ENCODE measurements at places on chromosomes 2 and 18.

GRCh38 chr2:216689397-216689796, 6.0 kb downstream of the IGFBP5 start:
- no peak for DNase-seq

GRCh38 chr2:43699761-43700160, 23.5 kb upstream of the C1GALT1C1L start:
- DNase-seq = no peak

- no peak for DNase-seq
These were observed 328.5 kb downstream of the AGPS start for GRCh38 chr2:177721087-177721486.

GRCh38 chr2:120761911-120762310, 26.2 kb downstream of the GLI2 start:
- no peak for DNase-seq

DNA sequence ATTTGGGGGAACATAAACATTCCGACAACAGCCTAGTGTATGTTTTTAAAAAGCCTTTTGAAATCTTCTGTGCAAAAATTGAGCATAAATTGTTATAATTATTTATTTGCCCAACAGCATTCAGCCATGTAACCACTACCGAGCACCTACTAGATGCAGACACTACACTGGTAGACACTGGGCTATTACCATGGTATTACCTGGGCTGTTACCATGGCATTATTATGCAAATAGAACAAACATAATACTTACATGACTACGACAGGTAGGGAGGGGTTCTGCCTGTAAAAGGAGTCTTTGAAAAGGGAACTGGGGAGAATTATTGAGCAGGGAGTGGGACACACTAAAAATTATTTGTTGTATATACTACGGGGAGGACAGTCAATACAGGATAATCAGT, 116.4 kb downstream of the MREG start:
- DNase-seq = no peak

GRCh38 chr2:23106242-23106785, 278.7 kb upstream of the KLHL29 start:
- DNase-seq = no peak

- DNase-seq = no peak
These were observed 396.7 kb downstream of the CDH2 start for GRCh38 chr18:27780061-27780745.

DNA sequence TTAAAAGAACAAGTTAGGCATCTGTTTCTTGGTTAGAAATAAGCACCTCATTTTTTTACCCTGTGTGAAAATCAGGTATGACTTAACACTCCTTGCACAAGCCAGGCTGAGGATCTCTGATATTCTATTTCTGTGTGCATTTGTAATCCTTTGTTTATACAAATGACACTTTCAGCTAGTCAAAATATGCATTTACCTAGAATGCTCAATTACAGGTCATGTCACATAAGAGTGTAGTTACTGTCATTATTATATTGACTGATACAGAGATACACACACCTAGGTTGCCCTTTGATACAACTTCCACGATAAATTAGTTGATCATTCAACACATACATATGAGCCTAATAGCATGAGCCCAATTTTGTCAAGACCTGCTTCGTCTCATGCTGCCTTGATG, 144.3 kb downstream of the CHST9 start:
- DNase-seq = no peak

- DNase-seq = peak; percentile 3
These were observed 44.0 kb downstream of the GNAL start for GRCh38 chr18:11733031-11733430.

- DNase-seq = no peak
These were observed 2.5 kb downstream of the PXDN start for GRCh38 chr2:1741851-1742250.

DNA sequence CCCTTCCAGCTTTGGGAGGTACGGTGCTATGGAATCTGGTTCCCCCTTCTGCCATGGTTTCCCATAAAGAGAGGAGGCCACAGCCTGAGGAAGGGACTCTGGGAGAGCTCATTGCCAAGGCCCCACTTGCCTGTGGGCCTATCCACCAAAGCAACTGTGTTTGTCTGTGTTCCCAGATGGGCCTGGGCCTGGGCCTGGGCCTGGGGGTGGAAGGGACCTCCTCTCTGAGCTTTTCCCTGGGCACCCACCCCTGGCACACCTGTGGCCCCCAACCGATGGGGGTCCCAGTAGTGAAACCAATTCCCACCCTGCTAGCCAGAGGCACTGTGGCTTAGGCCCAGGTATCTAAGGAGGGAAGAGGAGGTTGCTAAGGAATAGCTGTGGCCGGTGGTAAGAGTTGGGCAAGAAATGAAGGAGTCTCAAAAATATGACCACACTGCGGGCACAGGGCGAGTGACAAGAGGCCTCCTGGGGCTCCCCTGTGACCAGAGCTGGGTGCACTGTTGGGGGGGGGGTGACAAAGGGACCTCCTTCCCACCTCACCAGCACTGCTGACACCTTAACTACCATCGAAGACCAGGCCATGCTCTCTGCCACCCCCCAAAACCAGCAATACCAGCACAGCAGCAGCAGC, 4.9 kb upstream of the DUSP2 start:
- no peak for DNase-seq

GRCh38 chr18:24027156-24027827, 12.7 kb downstream of the TTC39C start:
- DNase-seq = no peak

DNA sequence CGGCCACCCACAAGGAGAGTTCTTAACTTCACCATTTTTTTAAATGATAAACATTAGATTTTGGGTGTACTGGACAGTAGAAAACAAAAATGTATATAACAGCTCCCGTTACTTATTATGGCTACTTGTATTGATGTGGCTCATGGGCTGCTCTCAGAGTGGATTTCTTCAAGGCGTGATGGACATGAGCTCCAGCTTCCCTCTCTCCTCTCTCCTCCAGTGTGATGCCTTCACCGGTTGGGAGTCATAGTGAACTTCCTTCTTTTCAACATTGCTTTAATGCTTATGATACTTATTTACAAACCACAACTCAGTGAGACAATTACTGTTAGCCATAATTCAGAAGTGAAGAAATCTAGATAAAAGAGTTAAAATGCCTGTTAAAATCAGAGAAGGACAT, 515.2 kb downstream of the RNF144A start:
- DNase-seq = no peak

- DNase-seq = no peak
These were observed 61.5 kb downstream of the ADNP2 start for GRCh38 chr18:80170395-80171053.

DNA sequence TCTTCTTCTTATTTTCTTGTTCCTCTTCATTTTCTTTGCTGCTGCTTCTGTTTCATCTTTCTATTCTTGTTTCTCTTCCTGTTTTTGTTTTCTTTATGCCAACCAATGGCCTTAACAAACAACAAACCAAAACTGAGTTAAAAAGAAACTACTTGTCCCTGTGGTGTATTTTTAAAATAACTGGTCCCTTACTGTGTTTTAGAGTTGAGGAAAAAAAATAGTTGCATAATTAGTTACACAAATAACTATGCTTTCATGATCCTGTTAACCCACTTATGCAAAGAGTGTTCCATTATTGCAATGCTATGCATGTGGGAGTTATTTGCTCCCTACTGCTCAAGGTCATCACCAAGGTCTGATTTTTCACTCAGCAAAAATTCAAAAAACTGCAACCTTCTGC, 39.5 kb upstream of the IMP4 start:
- DNase-seq = no peak

DNA sequence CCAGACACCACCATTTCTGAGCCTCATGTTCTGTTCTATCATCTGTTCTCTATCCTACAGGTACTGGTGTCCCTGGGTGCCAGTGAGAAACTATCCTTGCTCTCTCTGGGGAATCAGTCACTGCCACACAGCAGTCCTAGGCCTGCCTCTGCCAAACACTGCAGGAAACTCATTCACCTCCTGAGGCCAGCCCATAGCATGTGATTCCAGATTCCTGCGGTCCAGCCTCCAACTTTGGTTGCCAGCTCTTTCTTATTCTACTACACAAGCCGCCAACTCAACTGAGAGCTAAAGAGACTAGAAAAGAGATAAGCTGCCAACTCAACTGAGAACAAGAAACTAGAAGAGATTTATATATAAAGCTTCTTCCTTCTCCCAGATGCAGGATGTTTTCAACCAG, 8.8 kb upstream of the TTLL4 start:
- no peak for DNase-seq

DNA sequence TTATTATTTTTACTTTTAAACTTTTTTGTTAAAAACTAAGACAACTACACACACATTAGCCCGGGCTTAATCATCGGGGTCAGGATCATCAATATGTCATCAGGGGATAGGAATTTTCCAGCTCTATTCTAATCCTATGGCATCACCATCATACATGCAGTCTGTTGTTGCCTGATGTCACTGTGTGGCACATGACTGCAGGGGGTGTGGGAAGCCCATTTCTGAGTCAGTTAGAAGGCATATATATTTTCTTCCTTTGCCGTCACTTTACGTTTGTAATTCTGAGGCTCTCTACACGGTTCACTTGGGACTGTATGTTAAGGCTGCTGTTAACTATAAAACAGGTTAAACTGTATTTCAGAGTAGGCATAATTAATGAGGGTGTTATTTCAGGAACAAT, 144.4 kb upstream of the ITGA6 start:
- no peak for DNase-seq

GRCh38 chr2:168208652-168209051, 38.7 kb downstream of the STK39 start:
- no peak for DNase-seq

DNA sequence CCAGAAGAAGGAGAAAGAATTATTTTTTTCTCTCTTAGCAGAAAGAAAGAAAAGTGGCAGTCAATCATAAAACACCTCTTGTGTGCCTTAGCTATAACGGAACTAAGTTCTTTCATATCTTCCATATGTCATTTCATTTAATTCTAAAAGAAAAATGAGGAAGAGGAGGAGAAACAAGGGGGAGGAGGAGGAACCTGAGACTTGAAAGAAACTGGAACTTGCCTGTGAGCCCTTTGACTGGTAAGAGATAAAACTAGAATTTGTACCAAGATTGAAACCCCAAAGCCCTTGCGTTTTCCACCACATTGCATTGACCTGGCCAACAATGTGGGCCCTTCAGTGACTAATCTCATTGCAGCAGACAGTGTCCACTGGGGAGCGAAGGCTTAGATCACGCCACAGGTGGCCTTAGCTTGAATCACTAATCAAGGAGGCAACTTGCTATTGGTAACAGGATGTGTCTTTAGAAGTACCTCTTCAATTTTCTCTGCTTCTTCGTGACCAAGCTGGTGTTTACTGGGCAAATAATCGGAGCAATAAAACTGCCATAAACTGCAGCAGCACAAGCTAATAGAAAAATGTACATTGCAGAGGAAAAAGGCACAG, 307.9 kb downstream of the CLIP4 start:
- DNase-seq = no peak

Measured in SW 1271 (cell line).